Activated T-cell treated with anti-CD3 and anti-CD28 coated beads, Interleukin-2, amount 50 U/mL, for 48 hours (primary cell): ENCODE measurements at places on chromosomes 1 and 21.

GRCh38 chr1:117173691-117174090 lies 37.0 kb downstream of the VTCN1 start:
- DNase-seq = no peak

DNA sequence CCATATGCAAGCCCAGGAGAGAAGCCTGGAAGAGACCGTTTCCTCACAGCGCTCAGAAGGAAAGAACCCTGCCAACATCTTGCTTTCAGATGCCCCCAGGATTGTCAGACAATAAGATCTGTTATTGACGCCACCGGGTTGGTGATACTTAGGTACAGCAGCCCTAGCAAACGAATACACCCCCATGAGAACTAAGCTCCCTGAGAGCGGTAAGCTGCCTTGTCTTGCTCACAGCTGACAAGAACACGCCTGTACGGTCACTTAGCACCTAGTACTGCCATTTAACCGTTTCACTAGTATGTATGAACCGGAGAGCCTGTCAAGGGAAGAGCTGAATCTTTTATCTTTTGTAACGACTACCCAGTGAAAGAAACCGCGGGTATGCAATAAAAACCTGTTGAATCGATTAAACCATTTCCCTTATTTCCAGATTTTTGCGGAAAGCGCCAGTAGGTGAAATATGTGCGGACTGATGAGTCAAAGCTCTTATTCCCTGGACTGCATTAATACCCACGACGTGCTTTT lies 619 bp upstream of the ZBTB8B start:
- no peak for DNase-seq

- no peak for DNase-seq
These were observed 82.3 kb downstream of the SSBP3 start for GRCh38 chr1:54323921-54324250.

DNA sequence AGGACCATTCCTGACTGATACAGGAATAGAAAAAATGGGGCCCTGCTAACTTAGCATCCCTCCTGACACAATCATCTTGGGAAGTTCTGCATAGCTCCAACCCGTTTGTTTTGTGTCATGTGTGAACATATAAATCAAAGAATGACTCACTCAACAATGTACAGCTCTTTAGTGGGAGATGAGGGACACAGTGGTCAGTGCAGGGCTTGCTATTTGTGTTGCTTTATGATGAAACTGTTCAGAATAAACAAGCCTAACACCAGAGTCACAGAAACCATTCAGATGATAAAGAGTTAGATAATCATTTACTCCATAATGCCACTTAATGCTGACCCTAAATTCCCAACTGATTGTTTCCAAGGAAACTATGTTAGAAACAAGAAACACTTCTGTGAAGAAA lies 154.2 kb upstream of the ZNHIT6 start:
- DNase-seq = no peak

GRCh38 chr21:46431884-46432488 lies 26.7 kb upstream of the DIP2A start:
- no peak for DNase-seq

GRCh38 chr1:56921479-56921878 lies 44.3 kb downstream of the C8B start:
- DNase-seq = no peak

DNA sequence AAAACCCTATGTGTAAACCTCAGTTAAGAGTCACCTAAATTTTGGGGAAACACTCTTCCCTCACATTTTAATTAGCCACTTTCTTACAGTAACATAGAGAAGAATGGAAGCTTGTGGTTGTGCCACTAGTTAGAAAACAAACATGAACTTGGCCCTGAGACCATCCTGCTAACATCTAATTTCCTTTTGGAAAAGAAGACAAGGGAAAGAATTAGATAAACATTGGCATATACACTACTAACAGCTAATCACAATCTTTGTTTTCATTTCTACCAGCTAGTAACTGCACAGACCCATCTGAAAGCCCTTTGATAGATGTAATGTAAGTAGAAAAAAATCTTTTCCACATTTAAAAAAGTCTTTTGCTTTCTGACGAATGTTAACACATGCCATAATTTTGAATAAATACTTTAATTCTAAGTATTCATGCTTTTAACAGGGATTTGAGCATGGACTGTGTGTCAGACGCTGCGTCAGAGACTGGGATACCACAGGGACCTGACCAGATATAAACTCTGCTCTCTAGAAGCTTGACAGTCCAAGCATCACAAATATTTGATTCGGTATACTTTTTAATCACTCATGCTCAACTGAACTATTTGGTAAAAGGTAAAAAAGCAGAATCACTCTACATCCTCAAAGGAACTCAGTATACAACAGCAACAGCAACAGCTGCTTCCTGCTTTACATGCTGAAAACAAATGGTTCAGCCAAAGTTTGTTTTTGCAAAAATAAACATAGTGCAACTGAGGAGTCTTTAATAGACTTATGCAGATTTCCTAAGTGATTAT lies 30.2 kb downstream of the DPH5 start:
- no peak for DNase-seq

- no peak for DNase-seq
These were observed 4.6 kb downstream of the IPO13 start for GRCh38 chr1:43951021-43951985.

DNA sequence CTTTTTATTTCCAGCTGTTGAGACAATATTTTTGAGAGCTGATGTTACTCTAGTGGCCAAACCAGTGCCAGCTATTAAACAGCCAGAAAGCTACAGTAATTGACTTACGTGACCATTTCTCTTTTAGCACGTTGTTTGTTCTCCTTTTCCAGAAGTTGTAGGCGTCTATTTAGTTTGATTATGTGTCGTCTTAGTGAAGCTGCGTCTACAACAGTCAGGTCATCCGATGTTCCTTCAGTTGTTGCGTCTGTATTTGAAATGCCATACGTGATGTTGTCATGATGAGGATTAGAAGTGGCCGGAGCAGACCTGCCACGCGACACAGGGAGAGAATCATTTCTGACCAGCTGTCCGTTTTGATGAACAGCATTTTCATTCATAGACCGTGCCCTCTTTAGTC lies 38.2 kb downstream of the TMEM51 start:
- no peak for DNase-seq

GRCh38 chr1:46187106-46187869 lies 10.9 kb downstream of the POMGNT1 start:
- no peak for DNase-seq

GRCh38 chr1:224435999-224436398 lies 1.4 kb upstream of the WDR26 start:
- DNase-seq = no peak

GRCh38 chr1:74834261-74834660 lies 101.3 kb downstream of the TYW3 start:
- no peak for DNase-seq

DNA sequence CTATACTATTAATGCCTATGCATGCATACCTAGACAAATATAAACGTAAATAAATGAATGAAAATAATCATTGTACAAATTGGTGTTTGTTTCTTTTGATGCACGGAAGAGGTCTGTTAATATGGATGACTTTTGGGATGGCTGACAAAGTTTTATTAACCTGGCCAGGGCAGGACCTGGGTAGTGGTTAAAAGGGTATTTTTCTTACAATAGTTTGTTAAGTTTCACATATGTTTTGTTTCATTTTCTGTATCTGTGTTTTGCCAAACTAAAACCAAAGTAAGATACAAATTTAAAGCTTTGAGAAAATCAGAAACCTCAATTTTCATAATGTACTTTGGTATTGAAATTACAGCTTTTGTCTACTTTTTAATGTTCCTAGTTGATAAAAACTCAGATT lies 222.7 kb upstream of the OLFM3 start:
- DNase-seq = no peak

DNA sequence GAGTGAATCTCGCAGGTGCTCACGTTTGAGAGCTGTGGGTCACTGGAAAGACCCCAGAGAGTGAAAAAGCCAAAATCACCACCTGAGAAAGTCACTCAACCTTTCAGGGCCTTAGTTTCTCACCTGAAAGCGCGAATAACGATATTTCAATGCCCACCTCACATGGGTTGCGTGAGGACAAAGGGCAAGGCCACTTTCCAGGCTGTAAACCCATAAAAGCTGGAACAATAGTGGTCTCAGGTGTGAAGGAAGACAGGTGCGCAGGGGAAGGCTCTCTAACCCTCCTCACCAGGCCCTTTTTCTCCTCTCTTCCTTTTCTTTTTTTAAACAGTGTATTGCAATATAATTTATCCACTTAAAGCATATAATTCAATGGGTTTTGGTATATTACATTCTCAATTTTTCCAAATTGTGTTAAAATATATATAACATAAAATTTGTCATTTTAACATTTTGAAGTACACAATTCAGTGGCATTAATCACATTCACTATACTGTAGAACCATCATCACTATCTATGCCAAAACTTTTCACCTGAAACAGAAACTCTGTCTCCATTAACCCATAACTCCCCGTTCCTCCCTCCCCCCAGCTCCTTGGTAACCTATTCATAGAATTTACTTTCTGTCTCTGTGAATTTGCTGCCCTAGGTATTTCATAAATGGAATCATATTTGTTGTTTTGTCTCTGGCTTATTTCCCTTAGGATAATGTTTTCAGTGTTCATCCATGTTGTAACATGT lies 118.4 kb upstream of the TNR start:
- no peak for DNase-seq

DNA sequence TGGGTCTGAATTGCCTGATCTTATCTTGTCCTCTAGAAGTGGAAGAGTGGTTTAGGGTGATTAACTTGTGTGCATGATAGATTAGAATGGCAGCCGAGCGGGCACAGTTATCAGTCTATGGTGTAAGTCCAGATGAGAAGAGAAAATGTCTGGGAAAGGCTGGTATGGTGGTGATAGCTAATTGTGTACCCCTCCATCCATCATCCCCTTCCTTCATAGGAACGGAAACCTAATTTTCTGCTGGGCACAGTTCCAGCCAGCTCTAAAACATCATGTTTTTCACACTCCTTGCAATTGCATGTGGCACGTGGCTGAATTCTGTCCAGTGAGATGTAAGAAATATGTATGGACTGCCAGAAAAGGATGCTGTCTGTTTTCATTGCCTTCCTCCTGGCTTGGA lies 40.9 kb upstream of the ZP4 start:
- no peak for DNase-seq

DNA sequence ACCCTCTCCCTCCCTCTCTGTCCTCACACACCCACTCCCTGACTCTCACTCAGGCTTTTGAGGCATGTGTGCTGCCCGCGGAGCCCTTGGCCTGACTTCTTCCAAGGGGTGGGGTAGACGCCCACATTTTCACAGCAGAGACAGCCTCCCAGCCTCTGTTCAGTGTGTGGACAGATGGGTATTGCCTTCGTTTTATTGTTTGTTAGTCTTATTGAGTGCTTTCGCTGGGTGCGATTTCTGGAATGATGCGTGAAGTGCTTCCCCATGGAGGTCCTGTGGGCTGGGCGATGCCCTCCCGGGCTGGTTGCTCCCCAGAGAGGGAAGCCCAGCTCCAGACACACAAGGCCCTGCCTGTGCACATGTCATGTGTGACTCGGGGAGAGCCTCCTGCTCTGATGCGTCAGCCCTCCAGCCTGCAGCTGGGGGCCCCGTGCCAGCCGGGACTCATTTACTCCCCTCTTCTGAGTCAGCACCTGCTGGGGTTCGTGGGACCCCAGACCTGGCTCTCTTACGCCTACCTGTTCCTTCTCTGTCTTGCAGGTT lies 14.7 kb downstream of the PDXK start:
- DNase-seq = peak; percentile 74

DNA sequence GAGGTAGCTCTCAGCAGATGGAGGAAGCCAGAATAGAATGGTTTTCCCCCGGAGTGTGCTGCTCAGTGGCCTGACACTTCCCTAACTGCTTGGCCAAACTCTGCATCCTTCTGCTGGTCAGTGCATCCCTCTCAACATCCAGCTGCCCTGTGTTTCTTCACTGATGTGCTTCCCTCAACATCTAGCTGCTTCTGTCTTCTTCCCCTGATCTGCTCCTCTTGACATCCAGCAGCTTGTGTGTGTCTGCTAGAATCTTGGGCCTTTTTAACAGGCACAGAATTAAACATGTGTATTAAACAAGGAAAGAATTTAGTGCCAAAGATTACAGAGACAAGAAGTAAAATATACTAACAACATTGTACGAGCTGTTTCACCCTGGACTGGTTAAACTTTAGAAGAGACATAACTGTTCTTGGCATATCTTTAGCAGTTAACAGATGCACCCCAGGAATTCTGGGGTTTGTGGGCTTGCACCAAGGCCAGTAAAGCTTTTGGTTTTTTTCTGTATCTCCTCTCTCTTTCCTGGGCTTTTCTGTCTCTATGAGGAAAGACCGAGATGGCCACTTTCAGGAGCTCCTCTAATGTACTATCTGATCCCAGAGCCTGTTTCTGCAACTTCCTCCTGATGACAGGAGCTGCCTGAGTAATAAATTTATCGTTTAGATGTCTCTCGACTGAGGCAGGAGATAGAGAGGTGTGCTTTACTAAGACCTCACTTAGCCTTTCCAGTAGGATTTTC lies 34.8 kb upstream of the HSD3B1 start:
- no peak for DNase-seq

DNA sequence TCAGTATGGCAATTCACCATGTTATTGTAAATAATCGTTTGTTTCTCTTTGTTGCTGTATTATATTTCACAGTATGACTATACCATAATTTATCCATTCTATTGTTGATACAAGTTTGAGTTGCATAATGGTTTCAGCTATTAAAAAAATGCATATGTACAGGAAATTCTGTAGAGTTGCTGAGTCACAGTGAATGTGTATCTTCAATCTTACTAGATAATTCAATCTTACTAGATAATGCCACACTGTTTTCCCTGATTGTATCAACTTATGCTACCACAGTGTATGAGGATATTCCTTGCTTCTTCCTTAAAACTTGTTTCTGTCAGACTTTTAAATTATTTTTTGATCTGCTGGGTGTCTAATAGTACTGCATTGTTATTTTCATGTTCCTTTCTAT lies 3.5 kb upstream of the COA6 start:
- DNase-seq = no peak

- DNase-seq = peak; percentile 60
These were observed 2.6 kb downstream of the EFHD2 start for GRCh38 chr1:15412175-15412800.

DNA sequence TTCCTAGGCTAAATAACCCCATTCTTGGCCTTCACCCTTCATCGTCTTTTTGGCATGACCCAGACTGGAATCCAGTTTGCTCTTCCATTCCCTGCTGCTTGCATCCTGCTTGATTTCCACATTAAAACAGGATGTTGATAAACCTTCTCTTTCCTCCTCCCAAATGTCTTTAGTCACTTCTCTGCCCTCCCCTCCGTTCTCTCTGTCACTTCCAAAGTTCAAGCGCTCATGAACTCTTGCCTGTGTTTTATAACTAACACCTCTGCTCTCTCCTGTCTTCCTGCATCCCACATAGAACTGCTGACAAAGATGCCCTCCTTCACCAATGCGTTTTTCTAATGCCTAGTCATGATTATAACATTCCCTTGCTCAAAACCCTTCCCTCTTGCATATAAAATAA lies 65.6 kb upstream of the SLC44A3 start:
- DNase-seq = no peak

GRCh38 chr1:16978567-16979474 lies 1.6 kb downstream of the MFAP2 start:
- DNase-seq = no peak

DNA sequence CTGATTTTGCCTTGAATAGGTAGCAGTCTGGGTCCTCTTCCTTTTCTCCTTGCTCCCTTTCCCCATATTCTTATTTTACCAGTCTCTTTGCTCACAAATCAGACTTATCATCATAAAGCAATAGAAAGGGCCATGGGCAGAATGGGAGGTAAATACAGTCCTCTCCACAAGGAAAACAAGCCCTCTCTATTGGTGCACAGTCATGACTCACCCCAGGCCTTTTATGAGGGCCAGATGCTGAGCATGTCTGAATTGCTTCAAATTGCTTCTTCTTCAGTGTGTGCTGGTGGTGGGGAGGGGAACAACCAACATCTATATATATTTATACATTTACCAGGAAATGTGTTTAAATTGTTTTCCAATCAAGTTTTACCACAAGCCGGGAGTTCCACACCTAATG lies 75.2 kb downstream of the GFI1 start:
- DNase-seq = no peak
